ENCODE measurements at places on chromosomes 2 and 18.

- no peak for DNase-seq
These were observed 155.3 kb downstream of the UXS1 start for GRCh38 chr2:106038601-106039375.

GRCh38 chr18:32271672-32272208, 81.9 kb downstream of the MEP1B start:
- peak; percentile 37 for DNase-seq

- no peak for DNase-seq
These were observed 171.8 kb downstream of the ASXL3 start for GRCh38 chr18:33749834-33750233.

DNA sequence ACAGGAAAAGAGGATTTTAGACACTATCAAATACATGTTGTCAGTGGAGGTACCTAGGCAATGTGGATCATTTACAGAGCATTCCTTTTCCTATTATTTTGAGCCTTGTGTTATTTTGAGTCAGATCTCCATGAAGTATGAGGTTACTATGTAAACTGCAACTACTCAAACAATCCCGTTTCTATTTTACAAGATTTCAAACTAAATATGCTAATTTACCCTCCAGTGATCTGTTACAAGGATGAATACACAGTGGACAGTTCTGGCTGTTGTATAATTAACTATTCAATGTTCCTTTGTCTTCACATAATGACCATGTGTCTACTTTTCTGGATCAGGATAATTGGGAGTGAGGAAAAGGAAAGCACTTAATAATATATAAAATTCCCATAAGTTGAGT, 4.6 kb downstream of the HOXD1 start:
- no peak for DNase-seq

- no peak for DNase-seq
These were observed 93.4 kb upstream of the TGIF1 start for GRCh38 chr18:3356614-3357013.

GRCh38 chr18:75418293-75419005, 9.1 kb downstream of the SMIM21 start:
- DNase-seq: no peak

DNA sequence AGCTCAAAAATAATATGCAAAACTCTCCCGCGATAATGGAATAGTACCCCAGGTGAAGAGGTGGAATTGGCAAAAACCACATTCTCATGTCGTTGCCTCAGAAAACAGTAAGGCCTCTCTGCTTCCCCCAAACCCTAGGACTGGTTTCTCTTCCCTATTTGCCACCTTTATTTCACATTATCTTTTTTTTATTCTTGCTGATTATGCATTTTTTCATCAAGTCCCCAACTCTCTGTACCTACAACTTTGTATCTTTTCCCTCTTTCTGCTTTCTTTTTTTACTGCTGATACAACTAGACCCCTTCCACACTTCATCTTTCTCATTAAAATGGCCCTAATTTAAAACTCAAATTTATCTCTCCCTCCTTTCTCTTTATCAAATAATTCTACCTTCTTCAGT, 1472.2 kb downstream of the SUCLG1 start:
- no peak for DNase-seq

GRCh38 chr18:67509741-67510391, 6.7 kb downstream of the DSEL start:
- DNase-seq: no peak

DNA sequence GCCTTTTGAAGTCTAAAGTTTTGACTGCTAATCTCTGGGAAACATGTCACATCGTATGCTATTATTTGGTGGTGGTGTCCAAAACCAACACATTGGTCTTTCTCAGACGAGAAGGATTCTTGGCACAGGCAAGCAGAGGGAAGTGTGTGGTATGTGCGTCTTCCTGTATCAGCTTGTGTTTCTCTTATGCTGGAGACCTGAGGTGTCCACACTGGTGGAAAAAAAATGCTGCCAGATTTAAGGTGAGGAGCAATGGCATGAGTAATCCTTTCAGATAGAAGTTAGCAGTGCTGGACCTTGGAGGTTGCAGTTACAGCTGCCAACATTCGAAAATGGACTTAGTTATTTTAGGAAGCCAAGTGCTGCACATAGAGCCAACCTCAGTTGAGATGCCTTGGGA, 11.7 kb upstream of the FHL2 start:
- no peak for DNase-seq

DNA sequence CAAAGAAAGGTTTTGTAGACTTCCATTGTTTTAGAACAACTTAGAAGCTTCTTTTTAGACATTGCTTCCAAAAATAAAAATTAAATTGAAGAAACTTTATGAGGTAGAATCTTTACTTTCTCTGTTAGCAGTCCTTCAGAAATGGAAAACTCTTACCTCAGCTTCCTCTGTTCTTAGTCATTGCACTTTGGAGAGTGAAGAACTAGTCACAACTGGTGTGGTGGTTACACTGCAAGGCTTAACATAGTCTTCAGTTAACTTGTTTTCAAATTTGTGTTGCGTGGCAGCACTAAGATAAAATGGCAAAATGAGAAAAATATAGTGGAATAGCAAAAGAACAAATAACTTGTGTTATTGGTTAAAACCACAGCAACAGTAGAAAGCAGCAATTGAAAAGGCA, 332.6 kb downstream of the KIAA1328 start:
- no peak for DNase-seq

DNA sequence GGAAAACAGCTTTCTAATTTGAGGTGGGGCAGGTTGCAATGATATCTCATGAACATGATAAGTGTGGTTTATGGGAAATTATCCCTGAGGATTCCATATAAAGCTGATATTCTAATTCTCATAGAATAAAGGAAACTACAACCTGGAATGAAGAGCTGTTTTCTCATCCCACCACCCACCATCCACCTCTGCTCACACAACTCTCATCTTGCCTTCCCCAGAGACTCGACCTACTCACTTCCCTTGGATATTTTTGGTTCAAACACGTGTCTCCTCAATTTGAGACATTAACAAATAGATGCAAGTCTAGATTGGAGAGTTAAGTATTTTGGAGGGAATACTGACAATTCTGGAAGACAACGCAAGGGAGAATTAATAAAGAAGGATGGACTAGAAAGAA, 490.9 kb downstream of the TMEM182 start:
- DNase-seq: no peak

DNA sequence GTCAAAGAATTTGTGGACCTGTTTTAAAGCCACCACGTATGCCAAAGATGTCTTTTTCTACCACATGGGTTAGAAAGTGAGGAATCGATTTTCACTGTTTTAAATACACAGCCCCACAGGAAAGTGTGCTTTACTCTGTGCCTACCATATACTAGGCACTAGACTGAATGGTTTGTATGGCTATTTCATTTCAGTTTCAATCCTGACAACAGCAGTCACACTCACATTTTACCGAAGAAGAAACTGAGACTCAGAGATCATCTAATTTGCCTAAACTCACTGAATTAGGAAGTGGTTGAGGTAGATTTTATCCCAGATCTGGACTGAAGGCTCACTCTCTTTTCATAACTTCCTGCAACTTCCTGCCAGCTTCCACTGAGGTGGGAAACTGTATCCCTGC, 176.4 kb downstream of the ALK start:
- DNase-seq: no peak

DNA sequence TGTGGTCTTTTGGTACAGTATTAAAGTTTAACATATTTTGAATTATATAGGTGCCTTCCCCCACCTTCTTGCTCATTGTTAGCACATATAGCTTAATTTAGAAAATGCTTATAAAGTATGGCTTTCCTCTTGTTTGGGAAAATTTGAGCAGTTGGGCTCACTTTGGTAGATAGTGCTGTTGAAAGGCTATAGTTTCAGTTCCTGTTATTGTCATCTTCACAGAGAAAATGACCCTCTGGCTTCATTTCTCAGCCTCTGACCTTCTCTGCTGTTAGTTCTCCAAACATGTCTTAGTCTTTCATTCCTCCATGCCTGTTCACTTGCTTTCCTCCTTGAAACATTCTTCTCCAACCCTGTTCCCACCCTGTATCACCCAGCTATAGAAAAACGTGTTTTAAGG, 200.6 kb downstream of the WDR7 start:
- no peak for DNase-seq

DNA sequence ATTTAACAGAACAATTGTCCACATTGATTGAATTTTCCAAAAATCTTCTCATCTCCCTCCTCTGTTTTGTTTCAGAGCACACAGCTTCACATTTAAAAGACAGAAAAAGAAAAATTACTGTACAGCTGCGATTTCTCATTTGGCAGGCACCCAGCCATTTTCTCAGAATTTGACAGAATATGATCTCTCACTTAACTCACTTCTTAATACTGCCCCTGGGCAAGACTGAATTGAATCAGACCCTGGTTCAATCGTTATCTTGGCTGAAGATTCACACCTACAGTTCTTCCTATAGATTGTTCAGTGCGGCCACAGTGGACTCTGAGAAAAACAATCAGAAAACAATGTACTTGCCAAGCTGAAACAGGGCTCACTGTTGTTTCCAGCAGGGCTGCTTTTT, 90.2 kb upstream of the LHCGR start:
- no peak for DNase-seq

DNA sequence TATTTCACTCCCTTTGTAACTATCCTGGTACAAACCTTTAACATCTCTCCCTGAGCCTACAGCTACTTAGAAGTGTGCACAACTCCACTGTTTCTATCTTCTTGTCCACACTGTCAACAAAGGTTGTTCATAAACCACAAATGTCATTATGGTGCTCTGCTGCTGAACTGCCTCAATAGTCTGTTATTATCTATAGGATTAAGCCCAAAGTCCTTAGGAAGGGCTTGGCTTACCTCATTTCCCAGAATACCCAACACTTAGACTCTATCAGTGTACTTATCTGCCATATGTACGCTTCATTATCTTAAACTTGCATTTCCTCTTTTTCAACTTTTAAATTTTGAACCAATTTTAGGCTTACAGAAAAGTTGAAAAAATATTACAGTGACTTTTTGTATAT, 94.2 kb downstream of the HNMT start:
- DNase-seq: no peak

DNA sequence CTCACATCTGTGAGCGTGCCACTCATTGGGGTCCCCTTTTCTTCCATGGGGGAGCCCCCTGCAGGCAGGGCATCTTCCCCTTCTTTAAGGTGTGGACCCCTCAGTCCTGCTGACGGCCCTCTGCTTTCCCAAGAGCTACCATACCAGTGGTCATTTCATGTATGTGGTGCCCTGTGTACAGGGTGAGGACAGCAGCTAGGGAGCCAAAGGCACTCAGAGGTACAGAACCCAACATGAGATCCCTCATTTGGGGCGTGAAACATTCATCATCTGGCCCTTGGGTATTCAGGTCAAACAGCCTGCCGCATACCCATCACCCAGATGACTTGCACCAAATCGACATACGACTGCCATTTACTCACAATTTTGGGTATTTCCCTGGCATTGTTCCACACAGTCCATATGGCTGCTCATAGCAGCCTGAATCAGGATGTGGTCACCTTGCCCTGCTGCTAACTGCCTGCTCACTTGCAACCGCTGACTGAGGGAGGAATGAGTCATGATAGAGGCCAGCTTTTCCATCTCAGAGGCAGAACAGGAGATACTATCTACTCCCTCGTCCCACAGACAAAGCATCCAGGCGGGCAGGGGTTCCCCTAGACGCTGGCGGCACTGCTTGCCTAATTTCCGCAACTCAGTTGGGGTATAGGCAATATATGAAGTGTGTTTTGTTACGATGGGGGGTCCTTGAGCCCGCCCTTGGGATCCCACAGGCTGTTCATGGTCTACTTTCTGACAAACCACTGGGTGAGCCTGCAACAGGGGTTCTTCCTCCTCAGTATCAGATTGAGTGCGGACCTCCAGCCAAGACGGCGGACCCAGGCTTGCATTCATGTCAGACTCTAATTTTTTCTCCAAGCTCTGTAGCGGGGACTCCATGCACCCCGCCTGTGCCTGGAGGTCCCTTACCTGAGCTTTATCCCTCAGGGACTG, 228.6 kb downstream of the SATB2 start:
- DNase-seq: peak; percentile 41

GRCh38 chr2:9800975-9801726, 42.1 kb upstream of the TAF1B start:
- DNase-seq: peak; percentile 67

DNA sequence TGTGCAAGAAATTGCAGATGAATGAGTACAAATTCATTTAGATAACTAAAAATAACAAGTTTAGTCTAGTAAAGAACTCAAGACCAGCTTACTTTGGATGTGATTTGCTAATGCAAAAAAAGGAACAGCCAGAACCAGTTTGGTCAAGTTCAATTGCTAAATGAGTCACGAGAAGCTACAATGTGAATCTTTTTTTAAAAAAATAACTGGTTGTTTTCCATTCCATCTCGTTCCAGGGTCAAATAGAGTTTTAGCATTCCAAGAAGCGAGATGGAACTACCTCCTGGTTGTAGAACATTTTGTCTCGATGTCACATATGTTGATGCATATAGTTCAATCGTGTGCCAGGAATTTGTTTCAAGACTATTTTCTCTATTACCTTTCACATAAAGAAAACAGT, 65.0 kb upstream of the IKZF2 start:
- no peak for DNase-seq

DNA sequence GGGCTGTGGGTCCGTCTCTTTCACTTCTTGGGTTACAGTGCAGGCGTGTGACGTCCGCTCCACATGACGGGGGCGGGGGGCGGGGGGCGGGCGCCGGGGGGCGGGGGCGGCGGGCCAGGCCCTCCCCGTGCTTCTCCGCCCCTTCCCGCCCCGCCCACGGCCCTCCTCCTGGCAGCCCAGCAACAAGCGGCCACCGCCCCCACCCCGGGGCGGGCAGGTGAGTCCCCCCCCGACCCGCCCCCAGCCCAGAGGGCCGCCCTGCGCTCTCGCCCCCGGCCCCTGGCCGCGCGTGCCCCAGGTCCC, 3.6 kb downstream of the ZNF516 start:
- peak; percentile 82 for DNase-seq

GRCh38 chr2:230929381-230930148, 4.5 kb upstream of the GPR55 start:
- no peak for DNase-seq

- no peak for DNase-seq
These were observed 35.0 kb downstream of the PIKFYVE start for GRCh38 chr2:208300847-208301618.

GRCh38 chr2:69994166-69994565, 32.7 kb upstream of the ASPRV1 start:
- no peak for DNase-seq

DNA sequence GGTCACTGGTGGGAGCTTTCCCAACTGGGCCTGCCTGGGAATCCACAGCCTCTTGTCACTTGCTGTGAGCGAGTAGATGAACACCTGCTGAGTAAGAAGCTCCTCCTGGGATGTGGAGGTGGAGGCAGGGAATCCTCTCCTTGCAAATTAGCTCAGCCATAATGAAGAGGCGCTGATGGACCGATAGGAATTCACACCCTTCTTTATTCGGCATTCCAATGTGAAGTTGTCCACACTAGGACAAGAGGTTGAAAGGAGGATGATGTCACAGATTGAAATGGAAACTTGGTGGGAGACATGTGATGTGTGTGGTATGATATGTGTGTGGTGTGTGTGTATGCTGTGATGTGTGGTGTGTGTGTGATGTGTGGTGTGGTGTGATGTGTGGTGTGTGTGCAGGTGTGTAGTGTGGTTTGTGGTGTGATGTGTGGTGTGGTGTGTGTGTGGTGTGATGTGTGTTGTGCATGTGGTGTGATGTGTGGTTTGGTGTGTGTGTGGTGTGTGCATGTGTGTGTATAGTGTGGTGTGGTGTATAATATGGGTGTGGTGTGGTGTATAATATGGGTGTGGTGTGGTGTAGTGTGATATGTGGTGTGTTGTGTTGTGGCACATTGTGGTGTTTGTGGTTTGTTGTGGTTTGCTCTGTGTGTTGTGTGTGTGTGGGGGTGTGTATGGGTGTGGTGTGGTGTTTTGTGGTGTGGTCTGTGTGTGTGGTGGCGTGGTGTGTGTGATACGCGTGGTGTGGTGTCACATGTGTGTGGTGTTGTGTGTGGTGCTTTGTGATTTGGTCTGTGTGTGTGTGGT, 216.4 kb downstream of the BCL2 start:
- DNase-seq: no peak

- no peak for DNase-seq
These were observed 32.6 kb upstream of the E2F6 start for GRCh38 chr2:11498543-11499034.

Measured in stimulated activated CD4-positive, alpha-beta T cell treated with anti-CD3 and anti-CD28 coated beads, Interleukin-15, amount 100 ng/mL, for 24 hours (primary cell).